NCI-H1092 (cell line): ENCODE measurements at places on chromosomes 6 and 20.

DNA sequence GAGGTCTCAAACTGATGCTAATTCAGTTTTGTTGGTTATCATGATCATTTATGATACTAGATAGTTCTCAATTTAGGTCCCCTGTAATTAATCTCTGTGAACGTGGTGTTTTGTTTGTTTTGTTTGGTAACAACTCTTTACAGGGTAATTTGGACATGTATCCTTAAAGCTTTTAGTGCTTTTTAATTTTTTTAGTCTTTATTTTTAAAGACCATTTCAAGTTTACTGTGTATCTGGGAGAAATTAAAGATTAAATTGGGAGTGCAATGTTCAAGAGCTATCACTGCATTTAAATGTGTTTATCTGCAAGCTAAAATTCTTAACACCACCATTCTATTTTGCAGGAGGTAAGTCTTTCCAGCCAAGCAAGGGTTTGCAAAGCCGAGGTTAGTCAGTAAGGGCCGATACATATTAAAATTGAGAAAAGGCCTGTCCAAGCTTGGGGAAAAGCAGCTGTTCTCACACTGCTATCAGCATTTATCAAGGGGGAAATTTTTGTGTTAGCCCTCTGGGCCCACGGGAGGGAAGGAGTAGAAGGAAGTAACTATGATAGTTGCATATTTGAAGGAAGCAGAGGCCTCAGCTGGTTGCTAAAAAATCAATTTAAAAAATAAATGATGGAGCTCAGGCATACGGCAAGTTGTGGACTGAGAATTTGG, 59.3 kb upstream of the ZNF217 start:
- DNase-seq = no peak

- DNase-seq = no peak
Measured at GRCh38 chr6:125781314-125781868, 9.4 kb upstream of the NCOA7 start.

GRCh38 chr6:56406276-56407269, 159.2 kb upstream of the COL21A1 start:
- DNase-seq = no peak

- DNase-seq = no peak
Measured at GRCh38 chr6:75118925-75119515, 86.8 kb downstream of the COL12A1 start.

- no peak for DNase-seq
Measured at GRCh38 chr6:3721810-3722621, 29.5 kb downstream of the PXDC1 start.

DNA sequence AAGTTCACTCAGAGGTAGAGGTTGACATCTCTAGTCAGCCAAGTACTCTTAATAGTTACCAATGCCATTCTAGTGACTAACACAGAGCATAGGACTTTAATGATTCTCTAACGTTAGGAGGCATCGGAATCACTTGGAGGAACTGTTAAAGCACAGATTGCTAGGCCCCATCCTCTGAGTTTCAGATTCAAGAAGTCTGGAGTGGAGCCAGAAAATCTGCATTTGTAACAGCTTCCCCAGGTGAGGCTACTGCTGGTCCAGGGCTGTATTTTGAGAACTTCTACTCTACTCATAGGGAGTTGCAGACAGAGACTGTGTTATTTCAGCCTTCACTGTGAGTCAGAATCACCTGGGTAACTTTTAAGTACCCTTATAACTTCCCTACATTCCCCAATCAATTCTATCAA, 5.7 kb downstream of the LMBRD1 start:
- DNase-seq = no peak

DNA sequence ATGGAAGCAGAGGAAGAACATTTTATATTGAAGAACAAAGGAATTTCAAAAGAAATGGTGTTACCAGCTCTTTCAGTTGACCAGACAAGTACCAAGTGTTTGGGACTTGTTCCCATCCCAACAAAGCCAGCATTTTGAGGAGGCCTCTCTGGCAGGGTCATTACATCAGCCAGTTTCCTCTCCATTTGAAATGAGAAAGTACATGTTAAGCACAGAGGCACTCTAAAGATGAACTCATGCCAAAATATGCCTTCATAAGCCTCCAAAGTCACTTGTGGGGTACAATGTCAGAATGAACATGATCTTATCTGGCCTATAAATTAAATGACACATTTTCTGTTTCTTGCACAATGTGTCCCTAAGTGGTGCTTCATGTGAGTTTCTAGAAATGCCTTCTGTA, 223.9 kb downstream of the PRL start:
- DNase-seq = no peak
